ENCODE measurements at places on chromosomes 11 and 22.

DNA sequence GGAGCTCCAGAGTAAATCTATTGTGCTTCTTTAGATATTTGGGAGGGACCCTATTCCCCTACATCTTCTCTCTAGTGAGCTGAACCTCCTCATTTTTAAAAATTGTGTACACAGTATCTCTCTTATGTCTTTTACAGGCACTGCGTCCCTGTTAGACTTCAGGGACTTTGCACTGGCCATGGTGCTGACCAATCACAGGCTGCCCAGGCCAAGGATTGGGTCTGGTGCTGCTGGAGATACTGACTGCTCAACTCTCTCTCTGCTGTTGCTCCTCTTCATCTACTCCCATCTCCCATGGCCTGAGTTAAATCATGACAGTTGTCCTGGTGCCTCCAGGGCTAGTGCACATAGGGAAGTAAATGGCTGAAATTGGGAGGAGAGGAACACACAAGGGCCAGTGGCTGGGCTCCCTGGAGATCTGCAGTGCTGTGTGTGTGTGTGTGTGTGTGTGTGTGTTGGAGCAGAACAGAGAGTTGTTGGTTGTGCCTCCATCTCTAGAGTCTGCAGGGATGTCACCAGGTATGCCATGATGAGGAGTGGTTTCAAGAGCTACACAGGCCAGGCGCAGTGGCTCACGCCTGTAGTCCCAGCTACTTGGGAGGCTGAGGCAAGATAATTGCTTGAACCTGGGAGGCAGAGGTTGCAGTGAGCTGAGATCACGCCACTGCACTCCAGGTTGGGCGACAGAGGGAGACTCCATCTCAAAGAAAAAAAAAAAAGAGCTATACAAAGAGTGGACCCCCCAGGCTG lies 155.3 kb downstream of the ST3GAL4 start:
- no peak for DNase-seq

- no peak for DNase-seq
Observed at GRCh38 chr22:19760058-19760950, at the start of gene TBX1. Gene TBX1, plus strand, starts transcription at chr22:19760778. Its CDS starts 66 bp downstream, at chr22:19760844.

- no peak for DNase-seq
Observed at GRCh38 chr11:126114486-126115126, 51.9 kb upstream of the CDON start.

DNA sequence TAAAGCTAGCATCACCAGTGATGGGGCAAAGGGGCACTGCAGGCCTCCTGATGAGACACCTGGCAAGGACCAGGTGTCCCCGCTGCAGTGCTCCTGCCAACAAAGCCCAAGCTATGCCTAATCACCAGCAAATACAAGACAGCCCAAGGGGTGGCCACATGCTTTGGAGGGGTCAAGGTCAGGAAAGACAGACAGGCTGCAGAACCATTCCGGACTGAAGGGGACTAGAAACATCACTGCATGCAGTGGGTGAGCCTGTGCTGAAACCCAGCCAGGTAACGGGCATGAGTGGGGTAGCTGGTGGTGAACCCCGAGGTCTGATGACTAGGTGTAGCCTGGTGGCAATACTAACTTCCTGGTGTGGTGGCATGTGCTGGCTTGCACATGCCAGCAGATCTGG lies 111.1 kb downstream of the MED15 start:
- DNase-seq, result no peak

DNA sequence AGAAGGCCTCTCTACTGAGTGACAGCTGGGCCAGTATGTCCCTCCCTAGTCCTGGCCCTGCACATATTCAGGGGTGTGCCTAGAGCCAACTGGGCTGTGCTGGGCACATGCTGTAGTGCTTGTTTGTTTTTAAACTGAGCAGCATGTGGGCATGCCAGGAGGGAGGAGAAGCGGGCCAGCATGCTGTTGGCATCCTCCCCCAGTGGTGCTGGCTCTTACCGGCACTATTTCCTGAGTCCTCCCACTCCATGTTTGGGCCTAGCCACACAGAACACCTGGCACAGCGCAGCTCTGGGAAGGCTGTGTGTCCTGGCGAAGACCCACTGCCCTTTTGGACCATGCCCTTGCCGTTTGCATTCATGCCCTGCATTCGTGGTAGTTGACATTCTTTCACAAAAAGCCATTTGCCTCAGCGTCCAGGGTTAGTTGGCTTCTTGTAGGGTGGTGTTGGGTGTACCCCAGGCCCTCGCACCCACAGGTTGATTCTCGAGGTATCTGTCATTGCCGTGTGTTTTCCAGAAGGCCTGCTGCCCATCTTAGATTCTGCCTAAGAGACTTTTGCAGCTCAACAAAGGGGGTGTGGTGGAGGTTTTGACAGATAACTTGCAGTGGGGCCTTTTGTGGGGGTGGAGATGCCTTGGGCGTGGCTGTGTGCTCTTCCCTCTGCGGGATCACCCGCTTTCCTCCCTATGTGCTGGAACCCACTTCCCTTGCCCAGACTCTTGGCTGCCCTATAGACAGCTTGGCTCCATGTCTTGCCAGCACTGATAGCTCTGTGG lies 13.6 kb downstream of the DGCR8 start:
- DNase-seq, result no peak

- no peak for DNase-seq
Observed at GRCh38 chr11:17775507-17776211, 41.1 kb downstream of the KCNC1 start.

DNA sequence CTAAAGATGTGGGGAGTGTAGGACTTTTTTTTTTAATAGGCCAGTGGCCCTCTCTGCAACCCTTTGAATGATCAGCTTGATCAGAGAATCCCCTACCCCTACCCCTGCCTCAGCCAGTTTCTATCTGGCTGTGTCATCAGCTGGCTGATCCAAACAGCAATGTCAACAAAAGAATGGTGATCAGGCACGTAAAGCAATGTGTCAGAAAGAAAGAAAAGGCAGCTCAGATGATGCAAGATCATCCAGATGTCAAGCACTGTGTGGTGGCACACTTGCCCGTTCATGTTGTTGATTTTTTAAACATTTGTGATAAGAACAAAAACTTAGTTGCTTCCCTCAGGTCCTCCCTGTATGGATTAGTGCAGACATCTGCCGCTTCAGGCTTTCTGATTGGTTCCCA lies 26.3 kb upstream of the EHF start:
- DNase-seq, result no peak

GRCh38 chr22:38177926-38178604 lies 3.6 kb downstream of the PLA2G6 start:
- DNase-seq, result no peak

- no peak for DNase-seq
Observed at GRCh38 chr11:74019104-74019738, 10.3 kb upstream of the UCP3 start.

DNA sequence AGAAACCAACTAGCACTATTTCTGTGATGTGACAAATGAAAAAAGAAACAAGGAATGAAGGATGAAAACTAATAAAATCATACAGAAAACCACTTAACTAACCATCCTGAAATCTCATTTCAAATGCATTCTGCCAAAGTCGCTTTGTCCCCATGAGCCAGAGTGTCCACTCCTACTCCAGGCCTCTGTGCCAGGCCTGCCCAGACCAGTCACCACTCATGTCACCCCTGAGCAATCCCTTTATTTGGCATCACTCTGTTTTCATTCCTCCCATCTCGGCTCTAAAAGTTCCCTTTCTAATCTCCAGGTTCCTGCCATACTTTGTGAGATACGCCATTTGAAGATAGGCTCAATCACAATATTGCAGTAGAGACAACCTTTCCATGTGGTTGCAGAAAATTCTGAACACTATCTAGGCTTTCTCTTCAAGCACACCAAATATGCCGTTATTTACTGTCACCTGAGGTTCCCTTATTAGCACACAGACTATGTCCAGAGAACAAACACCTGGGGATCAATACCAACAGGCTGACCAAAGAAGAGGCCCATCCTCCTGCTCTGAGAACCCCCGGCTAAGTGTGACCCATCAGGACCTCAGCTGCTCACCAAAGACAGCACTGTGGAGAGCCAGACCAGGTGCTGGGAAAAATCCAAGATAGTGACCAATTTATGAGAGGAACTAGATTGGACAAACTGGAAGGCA lies 202.4 kb downstream of the LARGE1 start:
- no peak for DNase-seq

- DNase-seq, result no peak
Observed at GRCh38 chr22:33902073-33902472, 18.2 kb downstream of the LARGE1 start.

DNA sequence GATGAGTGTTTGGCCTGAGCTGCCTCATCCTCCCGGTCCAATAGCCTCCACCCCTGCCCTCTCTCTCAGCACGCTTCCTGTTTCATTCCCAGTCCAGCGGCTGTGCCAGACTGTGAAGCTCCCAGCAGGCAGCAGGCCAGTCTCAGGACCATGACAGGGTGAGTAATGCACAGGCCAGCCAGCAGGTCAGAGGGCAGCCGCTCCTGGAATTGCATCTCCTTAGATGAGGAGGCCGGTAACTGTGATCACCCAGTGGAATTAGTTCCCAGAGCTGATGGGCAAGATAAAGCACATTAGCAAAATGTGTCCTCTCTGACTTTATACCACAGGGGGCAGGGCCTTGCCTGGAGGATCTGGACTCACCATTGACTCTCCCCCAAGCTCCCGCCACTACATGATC lies 251.2 kb downstream of the ETS1 start:
- DNase-seq, result no peak

DNA sequence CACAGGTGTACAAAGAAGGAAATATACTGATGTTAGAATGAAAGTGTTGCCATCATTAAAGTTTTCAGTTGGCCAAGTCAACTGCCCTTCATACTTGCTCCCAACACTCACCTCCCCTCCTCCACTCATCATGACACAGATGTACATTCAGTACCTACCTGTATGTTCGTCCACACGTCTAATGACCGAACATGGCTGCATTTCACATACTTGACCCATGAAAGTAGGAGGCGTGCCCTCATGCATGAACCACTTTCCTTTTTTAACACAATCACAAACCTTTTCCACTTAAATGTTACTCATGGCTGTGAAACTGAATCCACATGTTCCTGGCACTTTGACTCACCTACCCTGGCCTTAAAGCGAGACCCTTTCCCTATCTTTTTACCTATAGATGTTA lies 3.2 kb upstream of the BUD13 start:
- no peak for DNase-seq

DNA sequence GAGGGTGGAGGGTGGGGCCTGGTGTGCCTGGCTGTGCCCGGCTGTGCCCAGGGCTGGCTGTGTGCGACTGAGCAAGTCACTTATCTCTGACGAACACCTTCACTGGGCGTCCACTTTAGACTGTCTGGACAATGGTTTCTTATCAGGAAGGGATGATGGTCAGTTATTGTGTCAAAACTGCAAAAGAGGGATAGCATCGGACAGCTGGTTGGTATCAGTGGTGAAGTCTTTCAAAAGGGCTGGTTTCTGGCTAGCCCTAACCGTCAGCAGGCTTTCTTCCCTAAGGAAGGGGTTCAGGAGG lies 4.1 kb upstream of the MGAT3 start:
- no peak for DNase-seq

- peak; percentile 87 for DNase-seq
Observed at GRCh38 chr22:38412435-38413084, 42.4 kb downstream of the KCNJ4 start.

DNA sequence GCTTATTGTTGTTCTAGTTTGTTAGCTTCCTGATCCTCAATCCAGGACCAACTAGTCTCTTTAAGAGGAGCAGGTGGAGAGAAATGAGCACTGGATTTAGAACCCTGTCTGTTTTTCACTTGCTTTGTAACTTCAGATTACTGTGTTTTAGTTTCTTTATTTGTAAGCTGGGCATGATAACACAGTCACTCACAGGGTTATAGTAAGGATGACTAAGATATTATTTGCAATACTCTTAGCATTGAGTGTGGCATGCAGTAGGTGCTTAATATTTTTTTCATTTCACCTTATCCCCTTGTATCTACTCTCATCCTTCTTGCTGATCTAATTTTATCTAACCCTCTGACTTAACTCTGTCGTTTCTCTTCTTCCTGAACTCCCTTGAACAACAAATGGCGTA lies 33.8 kb downstream of the DNHD1 start:
- no peak for DNase-seq

DNA sequence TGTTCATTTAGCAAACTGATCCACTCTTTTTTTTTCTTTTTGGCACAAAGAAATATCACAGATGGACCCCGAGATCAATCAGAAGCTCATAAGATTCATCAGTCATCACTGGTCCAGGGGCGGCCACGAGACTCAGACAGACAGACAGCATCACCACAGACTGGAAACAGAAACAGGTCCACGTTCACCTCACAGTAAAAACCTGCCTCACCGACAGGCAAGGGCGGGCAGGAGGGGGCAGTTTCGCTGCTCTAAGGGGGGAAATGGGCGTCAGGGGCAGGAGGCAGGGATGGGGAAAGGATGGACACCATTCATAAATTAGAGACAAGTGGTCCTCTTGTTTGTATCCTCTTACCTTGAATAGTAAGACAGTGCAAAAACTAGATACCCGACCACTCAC lies 16.5 kb downstream of the CHST1 start:
- DNase-seq, result no peak

DNA sequence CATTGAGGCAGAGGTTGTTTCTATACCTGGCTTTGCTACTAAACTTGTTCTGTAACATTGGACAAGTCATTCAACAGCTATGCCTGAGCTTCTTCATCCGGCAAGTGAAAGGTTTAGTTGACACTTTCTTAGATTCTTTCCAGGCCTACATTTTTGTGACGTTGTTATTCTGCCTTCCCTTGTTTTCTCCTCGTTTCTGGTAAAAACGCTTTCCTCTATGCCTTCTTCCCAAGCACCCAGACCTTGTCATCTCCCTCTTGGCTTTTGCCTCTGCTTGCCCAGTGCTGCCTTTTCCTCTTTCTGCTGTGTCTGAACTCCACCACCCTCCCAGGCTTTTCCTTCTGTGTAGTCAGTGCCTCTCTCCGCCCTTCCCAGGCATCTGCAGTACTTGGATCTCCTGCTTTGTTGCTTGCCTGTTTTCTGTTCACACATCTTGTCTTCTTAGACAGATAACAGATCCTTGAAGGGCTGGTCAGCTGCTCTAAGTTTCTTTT lies 1.4 kb upstream of the AMOTL1 start:
- no peak for DNase-seq

DNA sequence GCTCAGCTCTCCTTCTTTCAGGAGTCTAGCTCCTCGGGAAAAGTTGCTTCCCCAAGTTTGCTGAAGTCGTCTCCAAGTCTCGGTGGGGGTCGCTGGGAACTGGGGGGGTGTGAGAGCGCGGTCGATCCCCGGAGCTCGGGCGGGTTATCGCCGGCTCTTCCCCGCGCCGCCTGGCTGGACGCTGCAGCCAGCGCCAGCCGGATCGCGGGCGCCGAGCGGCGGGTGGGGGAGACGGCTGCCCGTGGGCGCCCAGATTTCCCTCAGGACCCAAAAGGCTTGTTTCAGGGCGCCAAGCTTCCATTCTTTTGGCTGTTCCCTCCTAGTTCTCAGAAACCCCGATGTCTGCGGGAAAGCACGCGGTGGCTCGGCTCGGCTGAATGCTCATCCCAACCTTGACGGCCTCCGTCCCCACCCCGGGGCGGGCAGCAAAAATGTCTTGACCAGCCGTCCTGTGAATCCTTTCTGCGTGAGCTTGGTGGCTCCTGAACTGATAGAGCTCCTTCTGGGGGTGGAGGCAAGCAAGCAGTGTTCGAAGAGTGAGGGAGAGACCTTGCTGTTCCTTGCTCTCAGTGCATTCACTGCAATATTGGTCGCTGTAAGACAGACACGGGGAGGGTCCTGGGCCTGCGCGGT lies 1.7 kb downstream of the ZBTB16 start:
- no peak for DNase-seq
